ENCODE measurements at places on chromosomes 13 and 19.

DNA sequence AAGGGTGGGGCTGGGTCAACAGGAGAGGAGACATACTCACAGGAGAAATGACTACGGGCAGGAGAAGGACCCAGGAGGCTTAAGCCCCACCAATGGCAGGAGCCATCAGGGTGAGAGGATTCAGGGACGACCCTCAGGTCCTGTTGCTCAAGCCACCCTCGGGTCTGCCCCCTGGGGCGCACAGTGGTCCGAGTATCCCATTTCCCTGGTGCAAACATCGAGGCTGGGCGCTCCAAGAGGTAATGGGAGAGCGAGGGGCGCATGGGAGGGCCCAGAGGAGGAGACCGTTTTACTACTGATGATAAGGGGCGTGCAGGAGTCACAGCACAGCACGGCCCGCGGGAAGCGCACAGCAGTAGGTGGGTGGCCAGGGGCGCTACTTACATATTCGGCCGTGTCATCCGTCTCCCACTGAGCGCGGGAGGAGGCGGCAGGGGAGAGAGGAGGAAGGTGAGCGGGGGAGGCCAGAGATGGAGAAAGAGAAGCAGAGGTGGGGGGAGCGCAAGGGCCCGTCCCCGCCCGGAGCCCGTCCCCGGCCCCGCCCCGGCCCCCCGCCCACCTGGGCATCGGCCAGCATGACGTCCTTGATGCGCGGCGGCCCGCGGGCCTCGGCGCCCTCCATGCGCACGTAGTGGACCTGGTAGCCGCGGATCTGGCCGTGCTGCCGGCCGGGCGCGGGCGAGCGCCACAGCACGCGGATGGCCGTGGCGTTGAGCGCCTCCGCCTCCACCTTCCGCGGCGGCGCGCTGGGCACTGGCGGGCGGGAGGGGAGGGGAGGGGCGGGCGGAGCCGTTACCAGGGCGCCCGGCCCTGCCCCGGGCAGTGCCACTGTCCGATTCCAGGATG lies 111.5 kb downstream of the PTPRS start:
- DNase-seq, result no peak

- no peak for DNase-seq
These were observed 10.4 kb upstream of the TYK2 start for GRCh38 chr19:10390652-10391286.

- DNase-seq, result no peak
These were observed 9.5 kb downstream of the SNRNP70 start for GRCh38 chr19:49094505-49095482.

DNA sequence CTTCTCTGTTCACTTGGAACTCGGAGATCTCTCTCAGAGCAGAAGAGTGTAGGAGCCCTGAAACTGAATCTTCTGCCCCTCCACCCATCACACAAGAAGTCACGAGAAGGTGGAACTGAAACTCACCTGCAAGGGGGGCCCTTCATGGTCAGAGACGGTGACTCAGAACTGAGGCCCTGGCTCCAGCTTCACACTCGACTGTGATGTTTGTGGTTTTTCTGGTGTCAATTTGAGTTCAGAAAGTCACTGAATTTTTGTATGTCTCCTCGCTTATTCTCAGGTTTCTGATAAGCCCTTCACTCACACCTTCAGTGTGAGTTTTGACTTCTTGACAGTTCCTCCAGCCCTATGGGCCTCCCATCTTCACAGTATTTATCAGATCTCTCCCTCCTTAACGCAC lies 23.1 kb downstream of the SIGLEC5 start:
- DNase-seq, result no peak

- DNase-seq, result no peak
These were observed 19.9 kb downstream of the IFNL3 start for GRCh38 chr19:39224910-39225309.

DNA sequence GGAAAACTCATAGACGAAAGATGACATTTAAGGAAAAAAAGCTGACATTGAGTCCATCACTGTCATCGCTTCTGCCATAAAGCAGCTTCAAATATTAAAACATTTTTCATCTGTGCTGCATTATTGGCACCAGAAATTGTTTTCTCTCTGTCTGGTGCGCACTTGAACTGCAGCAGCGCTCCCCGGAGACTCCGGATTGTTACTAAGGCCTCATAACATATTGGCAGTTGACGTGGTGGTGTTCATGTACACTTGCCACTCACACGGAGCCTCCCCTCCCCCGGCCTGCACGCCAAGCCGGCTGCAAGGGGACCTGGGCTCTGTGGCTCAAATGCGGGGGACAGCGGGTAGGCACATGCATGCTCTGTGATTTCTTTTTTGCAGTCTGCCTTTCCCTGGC lies 203.2 kb downstream of the TSHZ3 start:
- no peak for DNase-seq

All from GF-D8 (cell line).